Stimulated activated CD8-positive, alpha-beta memory T cell treated with anti-CD3 and anti-CD28 coated beads, Interleukin-15, amount 100 ng/mL, for 24 hours (primary cell): ENCODE measurements at places on chromosomes 1 and 21.

- peak; percentile 18 for DNase-seq
Measured at GRCh38 chr1:52632732-52633290, at the start of gene SHISAL2A. TSS of gene SHISAL2A (plus strand) at chr1:52633168. CDS start at chr1:52633494, 326 bp downstream.

DNA sequence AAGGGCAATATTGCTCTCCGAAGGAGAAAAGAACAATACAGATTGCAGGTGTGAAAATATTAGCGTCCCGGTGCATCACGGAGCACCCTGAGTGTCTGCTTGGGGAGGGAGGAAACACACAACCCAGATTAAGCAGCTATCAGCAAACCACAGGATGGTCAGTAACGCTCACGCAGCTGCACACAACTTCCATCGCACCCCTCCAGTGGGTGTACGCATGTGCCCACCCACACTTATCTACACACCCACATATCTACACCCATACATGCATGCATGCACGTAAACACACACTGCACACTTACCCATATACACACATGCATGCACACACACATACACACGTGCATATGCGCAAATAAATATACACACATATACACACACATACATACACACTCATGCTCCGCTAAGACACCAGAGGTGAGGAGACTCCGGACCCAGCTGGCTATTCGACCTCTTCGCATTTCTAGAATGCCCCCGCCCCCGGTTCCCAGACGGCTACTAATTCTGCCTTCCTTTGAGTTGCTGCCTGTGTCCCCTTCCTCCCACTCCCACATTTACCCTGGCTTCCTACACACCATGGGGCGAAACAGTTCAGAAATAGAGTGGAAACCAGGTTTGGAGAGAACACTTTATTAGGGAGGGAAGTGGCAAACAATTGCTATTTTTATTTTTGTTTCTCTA lies 26.2 kb downstream of the ITPKB start:
- DNase-seq = no peak

- no peak for DNase-seq
Measured at GRCh38 chr1:184298440-184299405, 88.1 kb upstream of the C1orf21 start.

DNA sequence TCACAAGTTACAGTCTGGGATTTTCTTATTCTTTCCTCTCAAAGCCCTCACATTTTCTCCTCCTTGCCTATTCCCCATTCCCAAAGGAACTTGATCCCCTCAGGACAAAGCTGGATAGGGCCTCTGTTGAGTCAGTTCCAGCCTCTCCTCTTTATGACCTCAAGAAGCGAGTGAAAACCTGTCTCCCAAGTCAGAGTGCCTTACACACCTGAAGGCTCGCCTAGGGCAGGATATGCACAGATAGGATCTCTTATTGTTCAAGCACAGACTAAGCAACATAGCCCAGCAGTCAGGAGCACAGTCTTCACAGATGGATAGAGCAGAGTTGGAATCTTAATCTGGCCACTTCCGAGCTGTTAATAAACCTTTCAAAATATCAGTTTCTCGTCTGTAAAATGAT lies 60.8 kb upstream of the PRRC2C start:
- no peak for DNase-seq

- DNase-seq = no peak
Measured at GRCh38 chr1:25461849-25462248, 31.2 kb downstream of the MACO1 start.

DNA sequence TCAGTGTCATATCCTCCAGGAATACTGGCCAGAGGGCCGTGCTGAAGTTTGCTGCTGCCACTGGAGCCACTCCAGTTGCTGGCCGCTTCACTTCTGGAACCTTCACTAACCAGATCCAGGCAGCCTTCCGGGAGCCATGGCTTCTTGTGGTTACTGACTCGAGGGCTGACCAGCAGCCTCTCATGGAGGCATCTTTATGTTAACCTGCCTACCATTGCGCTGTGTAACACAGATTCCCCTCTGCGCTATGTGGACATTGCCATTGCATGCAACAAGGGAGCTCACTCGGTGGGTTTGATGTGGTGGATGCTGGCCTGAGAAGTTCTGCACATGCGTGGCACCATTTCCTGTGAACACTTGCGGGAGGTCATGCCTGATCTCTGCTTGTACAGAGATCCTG lies 24.8 kb downstream of the MTR start:
- no peak for DNase-seq

- DNase-seq = no peak
Measured at GRCh38 chr21:40194185-40194980, 327.1 kb downstream of the PCP4 start.

GRCh38 chr1:201508809-201509208 lies 1.9 kb upstream of the CSRP1 start:
- no peak for DNase-seq

DNA sequence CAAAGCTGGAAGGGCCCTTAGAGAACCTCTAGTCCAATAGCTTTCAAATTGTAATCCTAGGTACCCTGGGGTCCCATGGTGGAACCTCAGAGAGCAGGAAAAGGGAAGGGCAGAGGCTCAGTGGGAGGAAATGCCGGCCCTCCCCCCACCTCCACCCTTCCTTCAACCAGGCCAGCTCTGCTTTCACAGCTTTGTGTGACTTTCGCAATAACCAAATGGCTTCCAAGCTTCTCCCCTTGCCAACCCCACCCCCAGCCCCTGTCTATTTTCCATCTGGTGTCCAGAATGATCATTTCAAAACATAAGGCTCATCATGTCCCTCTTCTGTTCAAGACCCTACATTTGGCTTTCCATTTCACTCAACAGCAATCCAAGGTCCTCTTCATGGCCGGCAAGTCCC lies 74.4 kb downstream of the CD58 start:
- DNase-seq = no peak

DNA sequence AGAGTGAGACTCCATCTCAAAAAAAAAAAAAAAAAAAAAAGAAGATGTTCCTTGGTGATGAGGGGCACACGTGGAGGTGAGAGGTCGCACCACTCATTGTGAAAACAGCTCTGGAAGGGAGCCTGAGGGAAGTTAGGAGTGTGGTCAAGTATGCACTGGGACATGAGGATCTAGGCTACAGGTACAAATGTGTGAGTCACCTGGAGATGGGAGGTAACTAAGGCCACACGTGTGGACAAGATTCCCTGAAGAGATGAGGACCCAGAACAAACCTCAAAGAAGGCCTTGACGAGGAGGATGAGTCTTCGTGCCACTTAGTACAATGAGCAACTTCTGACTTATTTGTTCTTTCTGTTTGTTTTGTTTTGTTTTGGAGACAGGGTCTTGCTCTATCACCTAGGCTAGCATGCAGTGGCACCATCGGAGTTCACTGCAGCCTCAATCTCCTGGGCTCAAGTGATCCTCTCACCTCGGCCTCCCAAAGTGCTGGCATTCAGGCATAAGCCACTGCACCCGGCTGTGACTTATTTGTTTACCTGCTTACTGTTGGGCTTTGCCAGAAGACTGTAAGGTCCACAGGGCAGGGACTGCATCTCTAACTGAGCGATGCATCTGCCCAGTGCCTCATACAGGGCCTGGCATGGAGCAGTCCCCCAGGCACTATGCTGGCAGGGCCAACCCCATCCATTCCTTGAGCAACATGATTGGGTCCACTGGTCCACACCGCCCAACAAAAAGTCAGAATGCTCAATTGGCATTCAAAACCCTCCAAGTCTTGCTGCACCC lies 6.4 kb downstream of the ASAP3 start:
- no peak for DNase-seq

- DNase-seq = no peak
Measured at GRCh38 chr1:201192261-201192788, 1.7 kb downstream of the IGFN1 start.

GRCh38 chr1:23664837-23665795 lies 26.5 kb upstream of the RPL11 start:
- no peak for DNase-seq

GRCh38 chr1:246351721-246352120 lies 155.4 kb downstream of the SMYD3 start:
- no peak for DNase-seq

GRCh38 chr1:62977366-62977765 lies 193.4 kb downstream of the ATG4C start:
- no peak for DNase-seq

DNA sequence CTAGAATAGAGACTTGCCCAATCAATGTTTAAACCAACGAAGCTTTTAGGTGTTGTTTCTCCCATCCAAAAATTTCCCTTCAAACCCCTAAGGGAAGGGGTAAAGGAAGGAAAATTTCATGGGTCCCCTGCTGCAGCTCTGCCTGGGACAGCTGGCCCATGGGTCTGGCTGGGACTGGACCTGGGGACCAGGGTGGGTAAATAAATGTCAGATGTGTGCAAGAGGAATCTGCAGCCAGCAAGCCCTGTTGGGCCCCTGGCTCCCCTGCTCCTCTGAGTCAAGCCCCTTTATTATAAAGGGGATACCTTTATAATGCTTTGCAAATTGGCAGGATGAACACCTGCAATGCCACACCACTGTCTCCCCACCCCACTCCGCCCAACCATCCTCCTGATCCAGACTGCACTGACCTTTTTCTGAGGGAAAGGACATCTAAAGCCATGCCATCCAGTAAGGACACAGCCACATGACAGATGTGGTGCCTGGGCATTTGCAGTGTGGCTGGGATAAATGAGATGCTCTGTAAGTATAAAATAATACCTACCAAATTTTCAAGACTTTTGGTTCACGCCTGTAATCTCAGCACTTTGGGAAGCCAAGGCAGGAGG lies 1.9 kb upstream of the TMEM125 start:
- no peak for DNase-seq

DNA sequence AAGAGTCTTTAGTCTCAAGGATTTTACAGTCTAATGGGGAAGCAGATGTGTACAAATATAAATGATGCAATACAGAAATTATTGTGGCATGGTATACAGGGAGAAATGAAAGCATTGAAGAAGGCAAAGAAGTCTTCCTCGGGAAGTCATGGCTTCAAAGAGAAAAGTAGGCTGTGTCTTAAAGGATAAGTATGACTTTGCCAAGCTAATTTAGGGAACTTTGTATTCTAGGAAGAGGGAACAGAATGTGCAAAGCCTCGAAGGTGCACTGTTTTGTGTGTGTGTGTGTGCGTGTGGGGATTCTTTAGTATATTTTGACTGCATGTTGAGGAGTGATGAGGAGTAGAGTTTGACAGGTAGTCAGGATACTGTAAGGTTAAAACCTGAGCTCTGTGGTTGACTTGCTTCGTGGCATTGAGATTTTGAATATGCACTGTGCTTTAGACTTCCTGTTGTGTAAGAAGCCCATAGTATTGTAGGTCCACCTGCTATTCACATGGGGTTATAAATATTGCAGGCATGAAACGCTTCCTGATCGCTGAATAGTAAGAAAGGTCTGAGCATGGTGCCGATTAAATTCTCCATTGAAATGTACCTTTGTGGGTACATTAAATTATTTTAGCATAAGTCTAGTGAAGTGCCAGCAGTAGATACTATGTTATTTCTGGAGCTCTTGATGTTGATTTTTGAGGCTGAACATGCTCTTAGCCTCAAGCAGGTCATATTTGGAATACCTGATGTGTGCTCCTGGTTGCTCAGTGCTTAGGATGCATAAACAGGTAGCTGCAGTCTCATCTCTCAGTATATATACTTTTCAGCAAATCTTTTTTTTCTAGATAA lies 8.0 kb downstream of the SMAP2 start:
- no peak for DNase-seq

DNA sequence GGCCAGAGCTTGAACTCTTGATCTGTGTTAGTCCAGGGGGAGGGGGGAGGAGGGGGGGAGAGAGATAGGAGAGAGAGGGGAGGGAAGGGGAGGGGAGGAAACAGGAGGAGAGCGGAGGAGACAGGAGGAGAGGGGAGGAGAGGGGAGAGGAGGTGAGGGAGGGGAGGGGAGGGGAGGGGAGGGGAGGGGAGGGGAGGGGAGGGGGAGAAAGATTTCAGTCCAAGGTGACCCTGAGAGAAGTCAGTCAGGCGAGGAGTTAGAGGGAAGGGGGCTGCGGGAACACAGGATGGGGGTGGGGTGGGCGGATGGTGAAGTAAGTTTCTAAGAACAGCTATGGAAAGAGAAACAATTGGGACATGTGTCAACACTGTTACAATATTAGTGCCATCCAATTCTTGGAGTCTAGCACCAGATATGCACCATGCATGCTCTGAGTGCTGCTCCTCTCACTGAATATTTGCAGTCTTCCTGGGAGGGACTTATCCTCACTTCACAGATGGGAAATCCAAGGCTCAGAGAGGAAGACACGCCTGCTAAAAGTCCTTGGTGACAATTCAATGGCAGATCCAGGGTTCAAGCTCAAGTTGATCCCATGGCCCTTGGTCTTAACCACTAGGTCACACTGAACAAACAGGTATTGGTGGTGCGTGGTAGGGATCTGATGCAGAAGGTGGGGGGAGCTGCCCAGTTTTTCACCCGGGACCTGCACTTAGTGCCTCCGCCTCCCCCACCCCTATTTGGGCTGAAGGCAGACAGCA lies 42.5 kb upstream of the ECE1 start:
- no peak for DNase-seq

DNA sequence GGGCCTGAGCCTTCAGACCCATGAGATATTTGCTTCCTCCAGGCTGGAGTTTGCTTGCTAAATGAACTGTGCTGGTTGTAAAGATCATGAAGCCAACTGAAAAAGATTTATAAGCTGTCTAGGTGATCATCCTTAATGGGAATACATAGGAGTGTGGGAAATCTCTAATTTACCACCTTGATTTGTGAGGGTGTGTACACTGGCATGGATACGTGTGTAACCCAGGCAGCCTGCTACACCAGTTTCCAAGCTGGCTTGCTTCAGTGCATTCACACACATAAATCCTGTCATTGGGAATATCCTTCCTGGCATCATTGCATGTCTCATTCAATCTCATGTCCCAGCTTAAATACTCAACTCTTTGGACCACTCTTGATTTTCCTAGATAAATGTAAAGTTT lies 57.6 kb upstream of the GNG12 start:
- DNase-seq = no peak
